Stimulated activated CD4-positive, alpha-beta T cell treated with anti-CD3 and anti-CD28 coated beads, Interleukin-1b, Interleukin-23, amount 100 ng/mL, for 24 hours (primary cell): ENCODE measurements at places on chromosomes 2 and 18.

- no peak for DNase-seq
Observed at GRCh38 chr2:145065342-145065741, 545.4 kb upstream of the ZEB2 start.

GRCh38 chr2:47897883-47898731, 8.2 kb downstream of the FBXO11 start:
- no peak for DNase-seq

DNA sequence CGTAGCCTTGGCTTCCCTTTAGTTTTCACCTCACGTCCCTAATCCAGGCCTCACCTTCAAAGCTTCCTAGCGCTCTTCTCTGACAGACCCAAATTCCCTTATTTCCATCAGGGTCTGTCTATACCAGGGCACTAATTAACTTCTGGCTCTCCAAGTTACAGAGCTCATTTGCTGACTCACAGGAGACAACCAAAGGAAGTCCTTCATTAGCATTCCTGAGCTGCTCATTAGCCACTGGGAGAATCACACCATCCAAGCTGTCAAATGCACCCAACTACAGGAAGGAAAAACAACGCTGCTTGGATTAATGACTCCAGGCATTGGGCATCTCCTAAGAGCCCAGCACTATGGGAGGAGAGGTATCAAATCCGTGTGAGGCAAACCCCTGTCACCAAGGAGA, 109.8 kb upstream of the ALK start:
- no peak for DNase-seq

DNA sequence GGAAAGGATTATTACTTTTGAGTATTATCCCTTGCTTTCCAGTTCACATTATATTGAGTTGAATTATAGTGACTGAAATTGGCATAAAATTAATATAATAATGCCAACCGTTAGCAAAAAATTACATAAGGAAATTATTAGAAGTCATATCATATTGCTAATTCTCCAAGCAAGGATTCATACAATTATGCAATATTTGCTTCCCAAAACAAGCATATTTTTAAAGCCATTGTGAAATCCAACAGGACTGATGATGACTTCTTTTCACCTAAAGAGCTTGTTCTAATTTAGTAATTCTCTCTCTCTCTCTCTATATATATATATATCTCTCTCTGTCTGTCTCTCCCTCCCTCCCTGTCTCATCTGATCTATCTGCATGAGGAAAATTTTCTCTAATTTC, 283.5 kb downstream of the DSEL start:
- no peak for DNase-seq

- no peak for DNase-seq
Observed at GRCh38 chr2:236054125-236054524, 114.1 kb downstream of the GBX2 start.

GRCh38 chr18:48024009-48024512, 93.6 kb upstream of the SMAD2 start:
- DNase-seq: no peak

GRCh38 chr2:62010632-62011256, 105.3 kb downstream of the COMMD1 start:
- no peak for DNase-seq

DNA sequence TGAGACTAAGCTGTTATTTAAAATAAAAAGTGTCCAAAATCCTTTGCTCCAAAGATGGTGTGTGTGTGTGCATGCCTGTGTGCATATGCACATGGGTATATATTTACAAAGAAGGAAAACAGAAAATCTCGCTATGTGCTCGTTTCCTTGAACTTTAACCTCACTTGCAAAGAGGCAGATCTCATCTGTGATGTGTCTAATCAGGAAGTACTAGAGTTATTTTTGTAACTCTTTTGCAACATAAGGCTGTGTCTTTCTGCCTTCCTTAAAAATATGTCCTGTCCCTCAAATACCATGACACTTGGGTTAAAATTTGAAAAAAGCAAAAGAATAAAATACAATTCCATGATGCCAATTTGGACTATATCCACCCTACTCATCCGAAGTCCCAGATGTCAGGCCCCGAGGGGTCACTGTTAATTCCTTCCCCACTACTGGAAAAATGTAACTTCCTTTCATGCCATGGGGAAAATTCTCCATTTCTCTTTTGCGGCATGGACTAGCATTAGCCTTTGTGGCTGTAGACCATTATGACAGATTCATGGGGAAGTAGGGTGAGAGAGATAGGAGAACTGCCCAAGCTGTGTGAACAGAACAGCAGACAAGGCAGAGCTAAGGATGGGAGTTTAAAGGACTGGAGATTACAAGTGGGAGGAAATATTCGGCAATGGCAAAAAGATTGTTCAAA, 191.3 kb downstream of the MYO1B start:
- DNase-seq: no peak

- DNase-seq: no peak
Observed at GRCh38 chr2:236157815-236158498, 10.2 kb downstream of the GBX2 start.

DNA sequence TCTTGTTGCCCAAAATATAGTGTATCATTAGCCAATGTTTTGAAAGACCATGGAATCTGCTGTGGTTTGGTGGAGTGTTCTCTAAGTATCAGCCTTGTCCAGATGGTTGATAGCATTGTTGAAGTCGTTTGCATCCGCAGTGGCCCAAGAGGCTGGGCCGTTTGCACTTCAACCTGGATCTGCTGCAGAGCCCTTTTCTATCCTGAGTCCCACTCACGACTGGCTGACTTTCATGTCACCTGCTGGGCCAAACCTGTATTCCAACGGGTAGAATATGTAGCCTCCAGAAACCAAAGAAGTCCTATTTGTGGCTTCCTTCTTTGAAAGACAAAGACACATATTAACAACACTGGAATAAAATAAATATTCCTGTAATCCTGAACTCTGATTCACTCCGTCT, 1154.1 kb downstream of the RPIA start:
- no peak for DNase-seq

GRCh38 chr2:121121661-121122060, 163.3 kb downstream of the TFCP2L1 start:
- no peak for DNase-seq

DNA sequence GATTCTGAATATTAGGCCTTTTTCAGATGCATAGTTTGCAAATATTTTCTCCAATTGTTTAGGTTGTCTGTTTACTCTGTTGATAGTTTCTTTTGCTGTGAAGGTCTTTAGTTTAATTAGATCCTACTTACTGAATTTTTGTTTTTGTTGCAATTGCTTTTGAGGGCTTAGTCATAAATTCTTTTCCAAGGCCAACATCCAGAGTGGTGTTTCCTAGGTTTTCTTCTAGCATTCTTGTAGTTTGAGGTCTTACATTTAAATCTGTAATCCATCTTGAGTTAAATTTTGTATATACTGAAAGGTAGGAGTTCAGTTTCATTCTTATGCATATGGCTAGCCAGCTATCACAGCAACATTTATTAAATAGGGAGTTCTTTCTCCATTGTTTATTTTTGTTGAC, 404.8 kb downstream of the LNPK start:
- no peak for DNase-seq

DNA sequence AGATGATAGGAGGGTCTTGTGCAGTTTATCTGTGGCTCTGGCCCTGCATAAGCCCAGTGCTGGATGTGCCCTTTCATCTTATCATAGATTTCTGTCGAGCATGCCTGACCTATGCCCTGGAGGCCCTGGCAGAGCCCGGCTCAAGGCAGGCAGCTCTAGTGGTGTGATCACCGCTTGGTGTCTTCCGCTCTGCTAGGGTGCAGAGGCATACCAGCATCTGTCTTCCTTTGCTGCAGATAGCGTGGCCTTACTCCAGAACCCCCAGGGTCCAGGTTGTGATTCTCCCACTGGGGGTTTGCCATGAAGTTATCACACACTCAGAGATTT, 13.7 kb upstream of the TRAF3IP1 start:
- no peak for DNase-seq

GRCh38 chr18:47110492-47111274, 39.6 kb downstream of the HDHD2 start:
- DNase-seq: no peak

- DNase-seq: no peak
Observed at GRCh38 chr2:7570247-7570646, 653.0 kb downstream of the RNF144A start.

DNA sequence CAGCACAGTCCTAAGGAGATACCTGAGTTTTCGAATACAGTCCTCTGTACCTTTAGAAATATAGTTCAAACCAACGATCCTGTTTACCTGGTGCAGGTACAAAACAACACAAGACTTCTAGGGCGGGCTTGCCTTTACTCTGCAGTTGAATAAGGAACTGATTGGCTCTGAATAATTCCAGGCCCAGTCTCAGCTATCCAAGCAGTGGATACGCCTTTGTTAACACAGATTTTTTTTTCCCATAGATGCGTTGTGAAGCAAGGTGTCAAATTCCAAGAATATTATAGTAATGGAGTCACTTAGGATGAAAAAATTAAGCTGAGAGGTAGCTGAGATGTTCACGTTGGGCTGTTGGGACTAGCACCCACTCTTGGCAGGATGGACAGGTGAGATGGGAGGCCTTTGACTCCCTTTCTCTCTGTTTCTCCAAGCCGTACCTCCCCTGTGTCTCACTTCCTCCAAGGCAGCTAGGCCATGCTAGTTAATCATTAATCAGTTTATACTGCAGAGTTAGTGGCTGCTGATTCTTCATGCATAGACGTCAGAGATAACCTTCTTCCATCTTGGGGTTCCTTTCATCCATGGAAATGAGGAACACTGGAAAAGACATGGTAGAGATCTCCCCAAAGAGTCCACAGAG, 380.8 kb upstream of the ACVR2A start:
- no peak for DNase-seq

- no peak for DNase-seq
Observed at GRCh38 chr2:191950132-191950874, 103.4 kb upstream of the CAVIN2 start.

DNA sequence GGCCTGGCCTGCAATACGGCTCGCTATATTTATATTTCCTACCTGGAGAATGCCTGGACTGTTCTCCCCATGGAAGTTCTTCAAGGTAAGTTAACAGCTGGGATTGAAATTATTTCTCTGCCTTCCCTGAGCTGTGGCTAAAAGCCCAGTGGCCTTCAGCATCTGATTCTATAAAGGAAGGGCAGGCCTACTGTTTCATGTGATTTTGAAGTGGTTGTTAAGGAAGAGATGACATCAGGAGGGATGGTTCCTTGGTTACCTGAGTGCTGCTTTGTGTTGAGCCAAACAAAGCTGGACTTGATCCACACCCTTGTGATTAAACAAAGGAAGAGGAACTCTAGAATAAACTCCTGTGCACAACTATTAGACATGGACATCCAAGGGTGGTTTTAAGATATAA, 61.6 kb downstream of the MFSD6 start:
- DNase-seq: no peak

DNA sequence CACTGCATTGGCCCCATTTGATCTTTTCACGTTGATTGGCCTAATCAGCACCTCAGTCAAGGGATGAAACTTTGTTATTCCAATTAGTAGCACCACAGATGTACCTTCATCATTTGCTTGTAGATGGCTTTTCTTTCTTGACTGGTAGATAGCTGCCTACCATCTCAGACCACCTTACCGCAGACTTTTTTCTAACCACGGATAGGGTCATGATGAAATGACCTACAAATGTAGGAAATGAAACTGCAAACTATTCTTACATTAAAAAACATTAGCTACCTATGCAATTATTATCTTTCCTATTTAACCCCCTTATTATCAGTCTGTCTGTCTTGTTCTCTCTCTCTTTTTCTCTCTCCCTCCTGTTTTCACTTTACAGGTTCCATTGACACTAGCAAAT, 22.4 kb upstream of the SLC25A52 start:
- no peak for DNase-seq

GRCh38 chr2:215728504-215729065, 284.8 kb downstream of the MREG start:
- DNase-seq: no peak

DNA sequence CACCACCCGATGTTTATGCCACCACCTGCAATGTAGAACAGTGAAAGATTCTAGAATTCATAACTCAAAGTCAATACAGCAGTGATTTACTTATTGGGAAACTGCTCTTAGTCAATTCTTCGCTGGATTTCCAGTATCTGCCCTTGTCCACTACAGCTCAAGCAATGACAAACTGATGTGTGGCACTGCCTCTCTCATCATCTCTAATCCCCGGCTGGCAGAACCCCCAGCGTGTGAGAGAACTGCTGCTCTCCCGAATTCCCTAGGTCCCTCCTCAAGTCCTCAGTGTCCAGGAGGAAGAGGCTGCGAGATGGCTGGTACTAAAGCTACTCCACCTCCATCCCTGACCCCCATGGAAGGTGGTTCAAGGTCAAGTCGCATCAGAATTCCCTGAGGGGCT, 1.6 kb downstream of the TXNL4A start:
- no peak for DNase-seq

- no peak for DNase-seq
Observed at GRCh38 chr2:233248999-233249398, 2.5 kb upstream of the ATG16L1 start.

- DNase-seq: no peak
Observed at GRCh38 chr18:75785834-75786233, 358.3 kb upstream of the SMIM21 start.

GRCh38 chr2:5926871-5927512, 234.8 kb downstream of the SOX11 start:
- DNase-seq: no peak

- DNase-seq: no peak
Observed at GRCh38 chr18:56107821-56108477, 520.0 kb upstream of the TCF4 start.

DNA sequence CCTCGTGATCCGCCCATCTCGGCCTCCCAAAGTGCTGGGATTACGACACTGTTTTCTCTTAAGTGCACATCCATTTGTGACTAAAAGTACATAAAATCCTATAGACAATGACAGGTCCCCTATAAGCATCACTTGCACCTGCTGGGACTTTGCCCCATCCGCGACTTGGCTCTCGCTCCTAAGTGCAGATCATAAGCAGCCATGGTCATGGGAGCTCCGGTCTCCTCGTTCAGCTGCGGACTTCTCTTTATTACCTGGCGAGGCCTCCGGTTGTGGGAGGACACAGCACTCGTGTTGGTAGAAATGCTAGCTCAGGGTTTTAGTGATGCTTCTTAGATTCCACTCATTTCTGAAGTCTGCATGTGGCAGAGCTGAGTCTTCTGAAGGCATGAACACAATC, 92.7 kb upstream of the ST6GAL2 start:
- DNase-seq: no peak

DNA sequence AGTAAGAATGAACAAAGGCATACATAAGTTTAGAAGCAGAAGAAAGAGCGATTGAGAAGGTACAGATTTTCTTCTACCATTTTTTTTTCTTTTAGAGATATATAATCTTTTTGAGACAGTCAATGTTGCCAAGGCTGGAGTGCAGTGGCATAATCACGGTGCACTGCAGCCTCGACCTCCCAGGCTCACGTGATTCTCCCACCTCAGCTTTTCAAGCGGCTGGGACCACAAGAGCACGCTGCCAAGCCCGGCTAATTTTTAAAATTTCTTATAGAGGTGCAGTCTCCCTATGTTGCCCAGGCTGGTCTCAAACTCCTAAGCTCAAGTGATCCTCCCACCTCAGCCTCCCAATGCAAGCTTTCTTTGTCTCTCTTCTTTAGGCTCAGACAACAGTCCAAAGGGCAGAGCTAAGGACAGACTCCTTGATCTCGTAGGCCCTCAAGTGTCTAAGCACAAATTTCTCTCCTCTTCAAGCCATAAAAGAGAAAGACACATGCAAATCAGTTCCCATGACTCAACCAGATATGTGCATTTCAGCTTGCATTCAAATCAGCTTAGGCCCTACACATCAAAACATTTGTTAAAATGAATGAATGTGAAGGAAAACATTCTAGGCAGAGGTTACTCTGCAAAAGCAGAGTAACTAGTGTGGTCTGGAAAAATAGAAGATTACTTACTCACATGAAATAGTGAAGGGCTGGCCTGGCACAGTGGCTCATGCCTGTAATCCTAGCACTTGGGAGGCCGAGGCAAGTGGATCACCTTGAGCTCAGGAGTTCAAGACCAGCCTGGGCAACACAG, 18.0 kb downstream of the ITSN2 start:
- no peak for DNase-seq
